SW480 (cell line): ENCODE measurements at places on chromosomes 4 and X.
A peak's percentile ranks its signal among the peaks of the same experiment; 100 is the strongest.

DNA sequence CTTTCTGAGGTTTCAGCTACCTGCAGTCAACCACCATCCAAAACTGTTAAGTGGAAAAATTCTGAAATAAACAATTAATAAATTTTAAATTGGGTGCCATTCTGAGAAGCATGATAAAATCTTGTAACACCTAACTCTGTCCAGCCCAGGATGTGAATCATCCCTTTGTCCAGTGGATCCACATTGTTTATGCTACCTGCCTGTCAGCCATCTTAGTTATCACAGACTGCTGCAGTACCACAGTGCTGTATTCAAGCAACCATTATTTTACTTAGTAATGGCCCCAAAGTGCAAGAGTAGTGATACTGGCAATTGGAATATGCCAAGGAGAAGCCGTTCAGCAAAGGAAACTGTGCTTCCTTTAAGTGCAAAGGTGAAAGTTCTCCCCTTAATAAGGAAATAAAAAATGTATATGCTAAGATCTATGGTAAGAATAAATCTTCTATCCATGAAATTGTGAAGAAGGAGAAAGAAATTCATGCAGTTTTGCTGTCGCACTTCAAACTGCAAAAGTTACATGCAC lies 20.6 kb downstream of the CAMK2D start:
- no peak for DNase-seq

DNA sequence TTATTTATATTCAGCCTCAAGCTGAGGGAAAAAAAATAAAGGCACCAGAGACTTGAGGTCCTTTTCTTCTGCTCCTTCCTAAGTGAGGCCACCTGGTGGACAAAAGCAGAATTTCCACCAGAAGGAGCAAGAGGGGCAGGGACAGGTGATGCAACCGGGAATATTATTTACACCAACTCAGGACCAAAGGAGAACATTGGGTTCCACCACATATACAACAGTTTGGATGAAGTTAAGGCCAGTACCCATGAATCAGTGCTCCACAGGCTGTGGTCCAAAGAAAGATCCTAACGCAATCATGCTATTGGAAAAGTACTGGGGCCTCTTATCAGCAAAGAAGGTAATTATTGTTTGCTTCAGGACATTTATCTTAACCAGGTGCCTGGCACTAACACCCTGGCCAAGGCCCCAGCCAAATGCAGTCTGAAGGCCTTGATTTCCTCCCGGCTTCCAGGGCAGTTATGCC lies 57.4 kb downstream of the TSC22D3 start:
- DNase-seq, result peak; percentile 82

GRCh38 chr4:73341454-73341853 lies 62.6 kb upstream of the ALB start:
- DNase-seq, result peak; percentile 48

- DNase-seq, result no peak
Measured at GRCh38 chrX:1391370-1391706, 575 bp downstream of the SLC25A6 start.

DNA sequence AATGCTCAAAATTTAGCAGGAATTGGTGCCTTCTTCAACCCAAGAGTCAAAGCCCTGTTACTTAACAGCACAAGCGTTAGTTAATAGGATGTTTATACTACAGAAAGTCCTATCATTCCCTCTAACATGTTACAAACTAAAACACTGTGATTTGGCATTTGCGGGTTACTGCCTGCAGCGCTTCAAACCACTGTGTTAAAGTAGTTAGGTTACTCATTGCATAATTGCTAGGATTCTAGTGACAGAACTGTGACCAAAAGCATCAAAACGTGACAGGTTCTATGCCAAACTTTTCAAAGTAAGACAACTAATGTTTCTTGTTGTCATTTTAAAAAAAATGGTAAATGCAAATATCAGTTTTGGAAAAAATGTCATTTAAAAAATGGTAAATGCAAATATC lies 442.8 kb upstream of the ZFP42 start:
- no peak for DNase-seq
